Adipocyte (in vitro differentiated cells): ENCODE measurements at places on chromosomes 7 and 10.

GRCh38 chr7:29898301-29898700 is 91.3 kb downstream of the SCRN1 start:
- no peak for DNase-seq

- no peak for DNase-seq
These were observed 116.5 kb upstream of the PRPS1L1 start for GRCh38 chr7:18144166-18144565.

GRCh38 chr7:74134117-74134620 is 40.0 kb upstream of the EIF4H start:
- no peak for DNase-seq

DNA sequence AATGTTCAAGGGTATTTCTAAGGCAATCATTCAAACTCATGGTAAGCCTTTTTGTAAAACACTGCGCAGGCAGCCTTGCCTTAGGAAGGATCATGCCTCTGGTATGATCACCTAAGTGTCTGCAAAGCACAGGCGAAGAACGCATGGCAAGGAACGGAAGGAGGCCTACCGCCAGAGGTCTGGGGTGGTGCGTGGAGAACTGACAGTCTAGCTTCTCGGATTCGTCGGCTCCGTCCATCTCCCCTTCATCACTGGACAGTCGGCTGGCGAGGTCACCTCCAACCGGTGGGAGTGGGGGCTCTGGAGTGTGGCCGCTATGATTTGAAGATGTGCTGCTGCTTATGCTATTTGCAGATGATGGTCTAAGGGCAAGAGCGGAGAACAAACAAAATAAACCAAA is 42.6 kb upstream of the EFCAB10 start:
- DNase-seq: no peak

DNA sequence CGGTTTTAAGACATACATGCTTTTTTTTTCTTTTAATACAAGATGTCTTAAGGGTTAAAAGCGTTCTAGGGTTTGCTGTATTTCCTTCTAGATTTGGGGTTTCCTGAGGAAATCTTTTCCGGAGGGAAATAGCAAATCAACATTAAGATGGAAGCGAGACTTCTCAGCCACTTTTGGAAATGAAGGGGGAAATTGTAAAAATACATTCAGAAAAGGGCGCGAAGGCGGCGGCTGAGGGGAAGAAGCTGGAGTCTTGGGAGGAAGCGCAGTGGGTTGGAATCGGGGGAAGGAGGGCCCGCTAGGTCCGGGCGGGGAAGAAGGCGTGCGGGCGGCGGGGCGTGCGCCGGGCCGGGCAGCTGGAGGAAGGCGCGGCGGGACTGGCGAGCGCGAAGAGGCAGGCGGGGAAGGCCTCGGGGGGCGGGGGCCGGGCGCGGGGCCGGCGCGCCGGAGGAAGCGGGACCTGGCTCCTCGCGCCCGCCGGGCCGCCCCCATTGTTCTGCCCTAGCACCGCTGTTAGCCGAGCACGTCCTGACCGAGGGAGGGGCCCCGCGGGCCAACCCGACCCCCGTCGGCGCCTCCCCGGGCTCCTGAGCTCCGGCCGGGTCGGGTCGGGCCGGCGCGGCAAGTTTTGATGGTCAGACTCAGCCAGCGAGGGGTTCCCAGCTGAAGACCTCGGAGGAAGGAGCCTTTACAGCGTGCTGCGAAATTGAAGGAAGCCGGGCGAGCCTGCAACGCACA is 1.5 kb upstream of the SKIDA1 start:
- peak; percentile 84 for DNase-seq

DNA sequence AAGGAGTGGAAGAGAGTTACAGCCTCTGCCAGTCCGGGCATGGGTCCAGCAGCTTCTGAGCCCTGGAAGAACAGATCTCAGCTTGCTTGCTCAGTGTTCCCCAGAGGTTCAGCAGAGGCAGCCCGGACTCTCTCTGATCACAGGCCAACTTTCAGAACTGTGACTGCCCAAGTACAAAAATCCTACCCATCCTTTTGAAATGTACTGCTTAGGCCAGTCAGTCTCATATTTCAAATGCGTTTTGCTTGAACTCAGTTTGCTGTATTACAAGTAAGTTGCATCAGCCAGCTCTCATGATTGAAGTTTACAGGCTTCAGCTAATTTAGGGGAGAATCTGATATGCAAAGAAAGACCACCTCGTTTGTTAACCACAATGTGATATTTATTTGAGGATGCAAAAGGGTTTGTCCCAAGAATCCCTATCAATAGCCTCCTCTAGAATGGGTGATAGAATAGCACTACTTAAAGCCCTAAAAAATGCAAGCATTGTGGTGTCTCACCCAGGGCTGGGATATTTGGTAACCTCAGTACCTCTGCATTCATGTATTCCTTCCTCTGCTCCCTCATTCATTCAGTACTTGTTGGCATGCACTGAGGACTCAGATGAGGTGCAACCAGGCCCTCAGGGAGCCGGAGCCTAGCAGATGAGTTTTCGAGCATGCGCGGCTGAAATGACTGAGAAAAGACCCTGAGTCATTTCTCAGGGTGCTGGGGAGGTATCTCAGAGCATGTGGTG is 7.0 kb downstream of the AIMP2 start:
- DNase-seq: peak; percentile 99

- DNase-seq: no peak
These were observed 99.8 kb upstream of the KIF5B start for GRCh38 chr10:32156031-32156495.

GRCh38 chr10:132037676-132037975 is 28.1 kb upstream of the JAKMIP3 start:
- DNase-seq: no peak

DNA sequence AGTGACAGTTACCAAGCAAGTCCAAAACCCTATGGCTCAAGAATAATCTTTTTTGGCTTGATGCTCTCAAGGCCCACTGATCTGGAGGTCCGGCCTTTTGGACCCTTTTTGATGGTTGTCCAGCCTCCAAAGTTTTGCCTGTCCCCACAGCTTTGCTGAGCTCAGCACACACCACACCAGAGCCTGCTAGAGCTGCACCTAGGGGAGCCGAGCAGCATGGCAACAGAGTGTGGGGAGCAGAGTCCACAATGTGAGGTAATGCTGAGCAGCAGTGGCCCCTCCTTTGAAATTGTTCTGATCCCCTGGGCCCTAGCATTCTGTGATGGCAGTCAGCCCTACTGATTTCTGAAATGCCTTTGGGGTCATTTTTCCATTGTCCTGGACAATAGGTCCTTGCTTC is 9.3 kb downstream of the GIMAP7 start:
- DNase-seq: no peak

DNA sequence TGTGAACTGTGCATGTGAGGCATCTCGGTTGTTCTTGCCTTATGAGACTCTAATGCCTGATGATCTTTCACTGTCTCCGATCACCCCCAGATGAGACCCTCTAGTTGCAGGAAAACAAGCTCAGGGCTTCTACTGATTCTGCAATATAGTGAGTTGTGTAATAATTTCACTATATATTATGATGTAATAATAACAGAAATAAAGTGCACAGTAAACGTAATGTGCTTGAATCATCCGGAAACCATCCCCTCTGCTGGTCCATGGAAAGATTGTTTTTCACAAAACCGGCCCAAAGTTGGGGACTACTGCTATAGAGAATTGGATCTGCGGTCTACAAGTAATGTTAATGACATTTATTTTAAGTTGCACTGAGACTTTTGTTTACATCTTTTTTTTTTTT is 126.7 kb downstream of the TPST1 start:
- no peak for DNase-seq

DNA sequence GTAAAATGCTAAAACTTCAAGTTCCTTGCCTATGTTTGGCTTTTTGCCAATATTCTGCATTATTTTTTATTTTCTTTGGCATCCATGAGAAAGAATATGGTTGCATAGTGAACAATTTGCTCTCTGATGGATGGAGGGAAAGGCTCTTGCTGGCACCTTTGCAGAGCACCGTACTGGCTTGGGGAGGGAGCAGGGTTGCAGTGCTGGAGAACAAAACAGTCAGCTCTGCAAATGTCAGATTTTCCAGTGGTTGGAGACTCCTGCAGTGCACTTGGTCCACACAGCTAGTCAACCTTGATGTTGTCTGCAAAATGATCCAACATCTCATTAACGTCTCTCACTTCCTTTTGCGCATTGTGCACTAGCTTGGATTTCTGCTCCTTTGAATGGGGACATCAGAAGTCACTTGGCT is 100.8 kb downstream of the ANLN start:
- DNase-seq: peak; percentile 6

- DNase-seq: no peak
These were observed 987 bp downstream of the INA start for GRCh38 chr10:103277713-103278536.

DNA sequence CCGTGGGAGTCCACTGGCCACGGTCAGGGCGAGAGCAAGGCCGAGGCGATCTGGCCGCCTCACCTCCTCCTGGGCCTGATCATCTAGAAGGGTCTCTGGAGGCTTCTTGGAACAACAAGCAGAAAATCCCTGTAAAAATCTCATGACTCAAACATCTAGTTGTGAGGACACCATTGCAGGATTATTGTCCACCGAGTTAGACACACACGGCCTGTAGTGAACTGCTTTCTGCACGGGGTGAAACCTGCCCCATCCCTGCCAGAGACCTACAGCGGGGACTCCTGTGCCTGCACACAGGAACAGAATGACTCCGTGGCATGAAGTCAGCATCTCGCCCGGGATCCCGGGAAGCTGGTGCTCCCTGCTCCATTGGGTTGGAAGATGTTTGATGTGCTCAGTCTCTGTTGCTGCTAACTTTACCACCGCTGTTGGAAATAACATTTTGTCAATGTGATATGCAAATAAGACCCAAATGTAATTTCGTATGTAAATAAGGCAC is 267.0 kb upstream of the TCERG1L start:
- DNase-seq: no peak

DNA sequence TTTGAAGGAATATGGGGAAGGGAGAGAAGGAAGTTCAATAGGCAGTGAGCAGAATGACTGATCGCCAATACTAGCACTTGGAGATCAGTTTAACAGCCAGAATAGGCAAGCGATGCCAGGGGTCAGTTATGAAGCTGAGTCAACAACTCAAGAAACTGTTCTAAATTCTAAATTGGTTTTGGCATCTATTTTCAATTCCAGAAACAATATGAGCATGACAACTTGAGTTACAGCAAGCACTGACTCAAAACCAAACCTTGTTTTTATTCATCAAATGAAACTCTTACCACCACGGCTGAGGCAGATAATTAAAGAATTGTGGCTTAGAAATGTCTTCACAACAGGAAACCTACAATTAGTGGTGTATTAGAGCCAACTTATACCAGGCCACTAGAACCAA is 180.5 kb upstream of the ASAH2 start:
- DNase-seq: peak; percentile 48

DNA sequence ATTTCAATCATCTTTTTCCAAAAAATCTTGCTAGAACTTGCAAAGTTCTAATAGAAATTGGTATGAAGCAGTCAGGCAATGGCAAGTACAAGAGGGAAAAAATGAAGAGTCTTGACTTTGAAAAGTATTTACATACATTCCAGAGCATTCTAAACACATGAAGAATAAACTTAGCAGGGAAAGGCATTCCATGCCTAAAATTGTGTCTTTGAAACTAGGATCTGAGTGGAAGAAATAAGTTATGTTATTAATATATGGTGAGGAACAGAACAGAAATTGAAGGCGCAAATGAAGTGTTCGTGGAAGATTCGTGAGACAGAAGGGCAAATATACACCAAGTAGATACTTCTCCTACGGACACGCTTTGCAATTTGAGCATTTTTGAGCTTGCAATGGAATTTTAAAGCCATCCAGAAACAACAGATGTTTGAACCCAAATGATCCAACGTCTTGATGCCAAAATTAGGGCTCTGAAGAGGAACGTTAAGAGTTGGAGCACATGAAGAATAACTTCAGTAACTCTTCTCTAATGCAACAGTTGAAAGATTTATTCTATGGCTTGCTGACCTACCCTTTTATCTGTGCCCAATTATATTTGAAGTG is 40.6 kb upstream of the SEPTIN7 start:
- DNase-seq: peak; percentile 49

DNA sequence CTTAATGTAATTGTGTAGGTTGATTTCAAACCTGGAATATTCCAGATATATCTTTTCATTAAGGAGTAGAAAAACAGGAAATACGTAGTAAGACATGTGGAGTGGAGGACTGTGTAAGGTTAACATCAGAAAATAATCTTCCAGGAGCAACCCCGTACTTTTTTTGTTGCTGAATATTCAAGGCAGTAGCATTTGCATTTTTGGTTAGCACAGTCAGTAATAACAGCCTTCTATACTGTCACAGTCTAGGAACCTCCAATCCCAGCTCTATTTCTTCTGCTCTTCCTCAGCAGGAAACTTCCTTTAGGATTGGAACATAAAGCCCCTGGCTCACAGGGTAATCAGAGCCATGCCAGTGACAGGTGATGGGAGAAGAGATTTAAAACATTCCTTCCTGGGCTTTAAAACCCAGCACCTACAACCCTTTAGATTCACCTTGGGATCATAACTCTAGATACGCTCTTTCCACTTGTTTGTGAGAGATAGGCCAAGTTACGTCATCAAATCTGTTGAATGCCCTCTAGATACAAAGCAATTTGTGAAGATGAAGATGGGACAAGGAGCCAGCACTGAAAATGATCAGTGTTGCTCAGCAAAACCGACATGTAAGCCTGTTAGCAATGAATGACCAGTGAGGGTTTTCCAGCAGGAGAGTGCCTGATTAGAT is 248.5 kb upstream of the NPY start:
- DNase-seq: no peak
